OCI-LY7 (cell line): ENCODE measurements at places on chromosomes 4 and X.

DNA sequence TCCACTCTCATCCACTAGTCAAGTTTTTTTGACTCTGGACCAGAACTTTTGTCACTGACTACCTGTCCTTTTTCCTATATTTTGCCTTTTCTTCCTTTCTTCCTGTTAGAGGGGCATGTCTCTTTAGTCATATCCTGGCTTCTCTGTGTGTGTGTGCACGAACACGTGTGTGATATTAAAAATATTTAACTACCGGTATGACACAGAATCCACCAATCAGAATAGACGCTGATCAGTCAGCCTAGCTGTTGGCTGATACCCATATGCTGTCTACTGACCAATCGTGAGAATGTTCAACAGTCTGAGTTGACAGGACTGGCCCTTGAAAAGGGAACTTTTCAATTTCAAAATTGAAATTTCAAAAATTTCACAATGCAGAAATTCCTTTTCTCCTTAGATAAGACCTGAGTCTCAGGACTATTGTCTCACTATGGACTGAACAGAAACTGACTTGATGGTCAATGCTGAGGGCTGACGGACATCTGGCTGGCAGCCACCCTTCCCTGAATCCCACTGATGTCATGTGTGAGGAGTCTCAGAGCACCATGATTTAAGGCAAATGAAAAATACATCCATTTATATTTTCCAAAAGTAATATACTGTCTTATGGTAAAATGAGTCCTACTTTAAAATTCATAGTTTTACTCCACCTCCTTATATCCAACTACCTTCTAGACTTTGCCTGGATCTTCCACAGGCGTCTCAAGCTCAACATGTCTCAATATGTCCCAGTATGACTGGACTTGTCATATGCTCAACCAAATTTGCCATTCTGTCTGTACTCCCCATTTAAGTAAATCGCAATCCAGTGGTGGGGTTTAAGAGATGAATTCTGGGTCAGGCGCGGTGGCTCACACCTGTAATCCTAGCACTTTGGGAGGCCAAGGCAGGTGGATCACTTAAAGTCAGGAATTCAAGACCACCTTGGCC is 78.0 kb downstream of the CHRNA9 start:
- no peak for DNase-seq

DNA sequence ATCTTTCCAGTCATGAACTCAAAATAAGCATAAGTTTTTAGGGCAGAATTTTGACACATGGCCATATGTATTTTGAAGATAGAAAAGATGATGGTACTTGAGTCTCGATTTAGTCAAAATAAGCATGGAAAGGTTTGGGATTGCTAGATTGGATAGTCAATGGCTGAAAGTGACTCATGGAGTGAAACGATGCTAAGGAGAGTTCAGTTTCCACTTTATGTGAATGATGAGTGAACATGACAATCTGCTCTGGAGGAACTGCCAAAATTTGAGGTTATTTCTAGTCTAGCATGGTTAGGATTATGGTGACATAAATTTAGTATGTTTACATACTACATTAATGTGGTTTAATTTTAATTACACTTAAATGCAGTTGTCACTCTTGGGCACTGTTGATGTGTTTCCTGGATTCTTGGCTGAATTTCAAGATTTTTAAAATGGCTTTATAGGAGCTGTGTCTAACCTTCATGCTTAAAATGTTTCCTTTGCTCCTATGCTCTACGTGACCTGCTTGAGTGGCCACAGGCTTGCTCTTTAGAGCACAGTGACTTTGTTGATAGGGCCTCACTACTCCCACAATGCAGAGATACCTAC is 17.1 kb downstream of the DDX3X start:
- DNase-seq, result no peak

DNA sequence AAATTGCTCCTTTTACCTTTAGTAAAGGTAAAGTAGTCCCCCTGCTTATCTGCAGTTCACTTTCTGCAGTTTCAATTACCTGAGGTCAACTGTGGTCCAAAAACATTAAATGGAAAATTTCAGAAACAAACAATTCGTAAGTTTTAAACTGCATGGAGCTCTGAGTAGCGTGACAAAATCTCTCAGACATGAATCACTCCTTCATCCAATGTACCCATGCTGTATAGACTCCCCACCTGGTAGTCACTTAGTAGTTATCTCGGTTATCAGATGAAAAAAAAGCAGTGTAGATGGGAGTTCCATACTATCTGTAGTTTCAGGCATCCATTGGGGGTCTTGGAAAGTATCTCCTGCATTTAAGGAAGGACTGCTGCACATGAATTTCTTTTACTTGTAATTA is 7.7 kb downstream of the UNC5C start:
- no peak for DNase-seq

DNA sequence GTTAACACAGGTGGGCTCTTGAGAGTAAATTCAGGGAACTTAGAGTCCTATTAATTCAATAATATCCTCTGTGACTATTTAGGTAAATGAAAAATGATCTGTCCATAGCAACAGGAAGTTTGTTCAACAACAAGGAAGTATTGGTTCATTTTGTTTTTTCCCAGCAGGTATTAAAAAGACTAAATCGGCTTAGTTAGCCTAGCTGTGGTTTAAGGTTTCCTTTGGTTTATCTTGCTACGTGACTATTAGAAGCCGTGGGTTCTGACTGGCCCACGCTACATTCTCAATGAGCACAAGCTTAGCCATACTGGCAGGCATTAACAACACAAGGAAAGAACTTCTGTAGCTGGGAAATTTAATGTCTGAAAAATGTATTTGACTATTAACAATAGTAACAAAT is 168.8 kb upstream of the HS3ST1 start:
- no peak for DNase-seq

DNA sequence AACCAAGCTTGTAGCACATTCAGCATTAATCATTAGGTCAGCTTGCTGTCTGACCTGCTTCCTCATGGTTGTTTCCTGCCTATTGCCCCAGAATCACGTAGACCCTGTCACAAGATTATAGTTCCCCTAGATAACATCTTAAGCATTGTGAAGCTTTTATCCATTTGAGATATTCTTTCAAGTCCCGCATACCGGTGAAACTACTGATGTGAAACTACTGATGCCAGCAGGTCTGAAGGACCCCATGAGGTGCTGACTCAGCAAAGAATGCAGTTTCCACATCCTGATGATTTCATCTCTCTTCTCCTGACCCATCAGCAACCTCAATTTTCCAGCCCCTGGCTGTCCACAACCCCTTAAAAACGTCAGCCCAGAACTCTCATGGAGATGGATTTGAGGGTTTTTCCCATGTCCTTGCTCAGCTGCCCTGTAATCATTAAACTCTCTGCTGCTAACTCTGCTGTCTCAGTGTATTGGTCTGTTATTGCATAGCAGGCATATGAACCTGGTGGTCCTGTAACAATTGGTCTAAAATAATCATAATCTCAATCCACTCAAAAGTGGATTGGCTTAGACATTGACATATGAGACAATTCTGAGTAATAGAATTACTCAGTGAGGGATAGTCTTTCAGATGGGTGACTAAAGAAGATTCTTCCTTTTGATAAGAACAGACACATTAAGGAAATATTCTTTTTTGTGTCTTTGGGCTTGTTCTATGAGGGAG is 26.3 kb upstream of the UBA6 start:
- DNase-seq, result no peak

GRCh38 chrX:24098932-24099331 is 44.2 kb downstream of the EIF2S3 start:
- DNase-seq, result no peak

DNA sequence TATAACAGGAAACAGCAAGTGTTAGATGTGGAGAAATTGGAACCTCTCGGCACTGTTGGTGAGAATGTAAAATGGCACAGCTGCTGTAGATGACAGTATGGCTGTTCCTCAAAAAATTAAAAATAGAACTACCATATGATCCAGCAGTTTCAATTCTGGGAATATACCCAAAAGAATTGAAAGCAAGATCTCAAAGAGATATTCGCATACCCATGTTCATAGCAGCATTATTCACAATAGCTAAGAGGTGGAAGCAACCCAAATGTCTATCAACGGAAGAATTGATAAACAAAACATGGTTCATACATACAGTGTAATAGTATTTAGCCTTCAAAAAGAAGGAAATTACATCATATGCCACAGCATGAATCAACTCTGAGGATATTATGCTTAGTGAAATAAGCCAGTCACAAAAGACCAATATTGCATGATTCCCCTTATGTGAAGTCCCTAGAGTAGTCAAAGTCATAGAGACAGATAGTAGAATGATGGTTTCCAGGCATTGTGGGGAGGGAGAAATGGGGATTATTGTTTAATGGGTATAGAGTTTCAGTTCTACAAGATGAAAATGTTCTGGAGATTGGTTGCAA is 467.7 kb downstream of the IDS start:
- DNase-seq, result no peak

DNA sequence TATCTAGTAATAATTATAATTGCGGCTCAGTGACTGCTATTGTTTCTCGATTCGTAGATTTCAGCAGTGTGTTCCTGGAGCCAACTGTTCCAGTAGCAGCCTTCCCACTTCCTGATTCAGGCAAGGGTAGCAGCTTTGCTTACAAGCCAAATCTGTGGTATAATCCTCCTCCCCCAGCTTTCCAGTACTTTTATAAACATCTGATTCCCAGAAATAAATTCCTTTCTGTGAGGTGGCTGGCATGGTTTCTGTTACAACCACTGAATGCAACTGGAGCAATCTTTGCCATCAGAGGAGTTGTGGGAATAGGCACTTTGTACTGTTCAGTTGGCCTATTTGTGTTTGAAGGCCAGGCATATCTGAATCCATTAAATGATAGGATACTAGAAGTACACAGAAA is 80.0 kb downstream of the GLRA3 start:
- DNase-seq, result no peak

DNA sequence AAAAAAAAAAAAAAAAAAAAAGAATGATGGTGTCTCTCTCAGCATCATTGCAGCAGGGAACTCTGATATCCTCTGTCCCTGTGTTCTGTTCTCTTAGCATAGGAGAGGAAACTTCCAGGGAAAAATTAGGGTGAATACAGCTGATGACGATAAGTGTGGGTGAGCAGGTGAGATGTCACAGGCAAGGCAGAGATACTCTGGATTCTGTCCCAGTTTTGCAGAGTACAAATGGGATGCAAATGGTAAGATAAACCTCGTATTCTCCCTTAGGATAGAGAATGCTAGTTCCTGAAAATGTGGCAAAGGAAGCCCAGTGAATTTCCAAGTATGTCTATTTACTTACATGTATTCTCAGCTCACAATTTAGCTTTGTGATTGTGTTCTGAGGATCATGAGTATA is 671.6 kb upstream of the BOD1L1 start:
- no peak for DNase-seq

DNA sequence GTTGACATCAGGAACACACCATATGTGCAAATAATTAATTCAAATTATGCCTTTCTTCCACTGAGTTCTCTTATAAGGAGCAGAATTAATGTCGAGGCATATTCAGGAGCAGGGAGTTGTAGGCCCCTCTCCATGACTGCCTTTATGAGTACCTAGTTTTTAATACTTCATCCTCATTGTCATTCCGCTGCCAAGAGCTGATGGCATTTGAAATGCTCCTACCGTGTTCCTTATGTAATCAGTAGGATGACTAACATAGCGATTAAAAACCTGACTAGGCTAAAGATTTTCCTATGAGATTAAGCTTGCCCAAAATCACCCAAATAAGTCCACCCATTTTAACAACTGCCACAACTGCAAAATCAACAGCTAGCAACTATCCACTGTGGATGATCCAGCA is 220.6 kb downstream of the DHX15 start:
- DNase-seq, result no peak

GRCh38 chr4:150540959-150541360 is 41.0 kb upstream of the MAB21L2 start:
- no peak for DNase-seq

GRCh38 chrX:102345916-102346315 is 93.9 kb downstream of the NXF2B start:
- peak; percentile 37 for DNase-seq

GRCh38 chrX:141220342-141221008 is 21.8 kb downstream of the SPANXC start:
- no peak for DNase-seq

DNA sequence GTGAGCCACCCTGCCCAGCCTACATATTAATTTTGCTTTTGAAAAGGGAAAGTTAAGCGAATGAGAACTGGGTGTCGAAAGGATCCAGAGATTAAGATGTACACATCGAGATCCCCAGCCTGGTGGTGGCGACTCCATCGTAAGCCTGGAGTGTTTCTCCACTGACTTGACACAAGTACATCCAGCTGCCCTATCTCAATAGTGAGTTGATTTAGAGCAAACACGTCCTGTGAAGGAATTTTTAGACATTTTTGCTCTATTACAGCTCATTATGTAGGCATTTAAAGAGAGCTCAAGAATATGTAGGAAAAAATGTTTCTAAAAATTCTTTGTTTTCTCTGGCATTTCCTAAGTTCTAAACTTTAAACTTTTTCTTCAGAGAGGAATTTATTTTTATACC is 11.7 kb upstream of the CLDN34 start:
- DNase-seq, result no peak

DNA sequence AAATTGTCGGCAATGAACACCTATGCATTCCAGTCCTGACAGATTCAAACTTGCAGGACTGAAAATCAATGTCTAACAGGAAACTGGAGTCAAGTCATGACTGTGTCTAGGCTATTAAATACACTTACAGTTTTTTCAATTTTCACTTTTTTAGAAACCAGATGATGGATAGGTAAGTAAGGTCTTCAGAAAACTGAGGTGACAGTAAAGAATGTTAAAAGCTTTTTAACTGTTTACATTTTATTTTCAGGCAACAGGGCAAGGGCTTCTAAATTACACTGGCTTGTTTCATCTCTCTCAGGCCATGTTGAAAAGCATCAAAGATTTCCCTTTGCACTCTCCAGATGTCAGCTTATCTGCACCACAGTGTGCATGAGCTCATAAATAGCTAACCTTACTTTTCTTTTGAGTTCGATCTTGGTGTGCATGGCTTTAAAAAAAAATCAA is 65.2 kb downstream of the SEC24D start:
- DNase-seq, result no peak

DNA sequence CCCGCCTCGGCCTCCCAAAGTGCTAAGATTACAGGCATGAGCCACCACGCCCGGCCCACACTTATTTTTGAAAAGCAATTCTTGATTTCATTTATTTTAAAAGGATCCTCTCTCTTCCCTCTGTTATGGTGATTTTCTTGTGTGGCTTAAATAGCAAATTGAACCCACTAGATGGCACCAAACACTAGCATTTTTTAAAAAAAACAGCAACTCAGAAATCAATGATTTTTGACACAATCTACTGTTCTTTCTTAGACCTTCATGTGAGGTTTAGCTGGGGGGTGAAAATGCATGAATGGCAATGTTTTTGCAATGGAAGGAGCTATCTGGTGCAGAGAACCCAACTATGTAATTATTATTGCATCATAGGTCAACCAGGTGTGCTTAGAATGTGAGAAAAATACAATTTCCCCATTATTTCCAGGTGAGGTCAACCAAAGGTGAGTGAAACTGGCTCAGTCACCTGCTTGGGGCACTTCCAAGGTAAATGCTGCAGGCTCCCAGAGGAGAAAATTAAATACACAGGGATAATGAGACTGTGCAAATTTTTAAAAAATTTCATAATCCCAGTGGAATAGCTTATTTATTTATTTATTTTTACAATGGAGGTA is 226.7 kb upstream of the PRKX start:
- DNase-seq, result peak; percentile 21

GRCh38 chr4:165635381-165635780 is 237.7 kb upstream of the TLL1 start:
- no peak for DNase-seq
